Activated CD4-positive, alpha-beta memory T cell treated with anti-CD3 and anti-CD28 coated beads for 36 hours (primary cell): ENCODE measurements at places on chromosomes 2 and 18. TPM values are rescaled to one million over a fixed set of nuclear protein-coding genes. Genes with fewer than 3 reads are reported as not detected.

- DNase-seq: peak; percentile 3
These were observed 25.7 kb downstream of the HJURP start for GRCh38 chr2:233828546-233829192.

DNA sequence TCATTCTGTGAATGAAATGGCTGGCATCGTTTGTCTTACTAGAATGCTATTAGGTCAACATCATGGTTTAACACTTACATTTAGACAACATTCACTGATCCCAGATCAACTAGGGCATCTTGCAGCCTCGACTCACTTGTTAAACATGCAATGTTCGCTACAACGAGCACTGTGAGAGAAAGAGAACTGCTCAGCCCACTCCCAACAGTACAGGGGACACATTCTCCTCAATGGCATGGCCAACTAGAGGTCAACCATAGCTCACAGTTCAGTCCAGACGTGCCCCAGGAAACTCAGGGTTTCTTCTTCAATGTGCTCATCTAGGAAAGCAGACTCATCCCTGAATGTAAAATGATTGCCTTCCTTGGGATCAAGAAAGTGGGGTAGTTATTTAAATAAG is 5.9 kb downstream of the WIPF1 start:
- DNase-seq: no peak

GRCh38 chr18:36157441-36157840 is 27.7 kb downstream of the ELP2 start:
- no peak for DNase-seq

EML6 gene
- 0.50 TPM for total RNA-seq

GRCh38 chr18:34976899-34977837 is 64.0 kb upstream of the MAPRE2 start:
- DNase-seq: peak; percentile 78

GRCh38 chr2:178306352-178307073 is 112.2 kb downstream of the OSBPL6 start:
- DNase-seq: peak; percentile 46

FAM237A gene
- not detected for total RNA-seq

- DNase-seq: no peak
These were observed 16.2 kb downstream of the SALL3 start for GRCh38 chr18:78995740-78996395.

DNA sequence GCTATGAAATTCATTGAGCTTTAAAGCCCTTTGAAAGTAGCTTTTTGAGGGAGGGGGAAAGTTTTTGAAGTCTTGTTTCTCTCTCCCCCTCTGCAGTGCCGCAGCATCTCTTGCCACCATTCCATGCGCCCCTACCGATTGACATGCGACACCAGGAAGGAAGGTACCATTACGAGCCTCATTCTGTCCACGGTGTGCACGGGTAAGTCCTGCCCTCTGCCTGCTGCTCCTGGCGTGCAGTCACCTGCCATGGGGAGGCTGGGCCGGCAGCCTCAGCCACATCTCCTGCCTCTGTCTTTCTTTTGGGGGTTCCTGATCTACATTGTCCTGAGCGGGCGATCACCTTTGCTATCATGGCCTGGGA is 191.6 kb downstream of the GLI2 start:
- DNase-seq: no peak

LRRTM1 gene
- total RNA-seq: not detected

GRCh38 chr18:63882333-63883141 is 5.0 kb upstream of the SERPINB2 start:
- DNase-seq: no peak

DNA sequence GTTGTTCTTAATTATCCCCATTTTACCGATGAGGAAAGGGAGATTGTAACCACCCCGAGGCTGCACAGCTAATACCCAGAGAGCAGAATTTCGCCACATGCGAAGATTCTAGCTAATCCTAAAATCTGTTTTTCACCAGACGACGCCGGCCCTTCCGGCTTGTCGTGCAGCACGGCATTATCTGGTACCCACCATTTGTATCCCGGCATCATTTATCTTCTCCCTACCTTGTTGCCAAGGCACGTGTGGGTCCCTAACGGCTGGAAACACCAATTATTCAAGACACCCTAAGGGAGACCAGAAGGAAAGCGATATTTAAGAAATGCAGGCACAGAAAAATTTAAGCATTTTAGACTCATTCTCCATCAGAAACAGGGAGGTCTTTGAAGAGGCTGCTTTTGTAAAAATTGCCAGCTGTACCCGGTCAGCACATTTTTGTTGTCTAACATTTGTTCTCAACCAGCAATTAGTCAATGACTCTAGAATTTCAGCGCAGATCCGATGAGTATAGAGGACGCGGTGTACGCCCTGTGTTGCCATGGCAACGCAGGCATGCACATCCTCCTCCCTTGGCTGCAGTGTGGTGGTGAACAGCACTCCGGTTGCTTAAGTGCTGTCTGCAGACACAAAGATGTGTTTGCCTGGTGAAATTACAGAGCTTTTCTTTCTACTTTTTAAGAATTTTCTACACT is 111.6 kb downstream of the AGAP1 start:
- no peak for DNase-seq

- no peak for DNase-seq
These were observed 256.2 kb upstream of the SKOR2 start for GRCh38 chr18:47507651-47508050.

ETAA1 gene
- 10.8 TPM for total RNA-seq

- DNase-seq: no peak
These were observed 14.1 kb upstream of the ZSWIM2 start for GRCh38 chr2:186862869-186863709.

DNA sequence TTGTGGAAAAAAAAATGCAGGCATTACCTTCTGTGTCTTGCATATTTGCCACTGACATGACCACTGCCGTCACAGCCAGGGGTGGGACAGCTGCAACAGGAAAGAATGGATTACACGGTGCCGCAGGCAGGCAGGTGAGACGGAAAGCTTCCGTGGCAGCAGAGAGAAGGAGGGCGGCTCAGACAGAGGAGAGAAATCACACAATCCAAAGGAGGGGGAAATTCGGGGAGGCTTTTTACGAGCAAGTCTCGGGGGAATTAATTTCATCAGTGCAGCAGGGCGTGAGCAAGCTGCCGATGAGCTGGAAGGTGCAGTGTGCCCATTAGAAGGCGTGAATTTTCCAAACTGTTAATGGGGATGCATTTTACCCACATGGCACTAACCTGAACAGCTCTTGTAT is 234.8 kb upstream of the PXDN start:
- no peak for DNase-seq

- DNase-seq: no peak
These were observed 45.8 kb downstream of the ATIC start for GRCh38 chr2:215357660-215358059.

SLC39A10 gene
- total RNA-seq: 36.1 TPM

CDH2 gene
- not detected for total RNA-seq

DNA sequence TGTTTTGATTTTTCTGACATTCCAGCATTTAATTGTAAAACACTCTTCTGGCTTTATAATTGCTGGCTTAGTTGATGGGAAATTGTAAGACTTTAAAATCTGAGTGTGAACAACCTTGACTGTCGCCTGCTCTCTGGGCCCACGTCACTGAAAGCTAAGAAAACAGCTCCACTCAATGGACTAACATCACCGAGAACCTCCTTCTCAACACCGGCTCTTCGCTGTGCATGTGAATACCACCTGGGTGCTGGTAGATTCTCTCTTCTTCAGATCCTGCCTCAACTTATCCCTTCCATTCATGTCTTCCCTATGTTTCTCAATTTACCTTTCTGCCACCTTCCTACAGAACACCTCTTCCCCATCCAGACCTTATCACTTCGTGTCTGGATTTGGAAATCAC is 523.1 kb upstream of the ID2 start:
- no peak for DNase-seq

DNA sequence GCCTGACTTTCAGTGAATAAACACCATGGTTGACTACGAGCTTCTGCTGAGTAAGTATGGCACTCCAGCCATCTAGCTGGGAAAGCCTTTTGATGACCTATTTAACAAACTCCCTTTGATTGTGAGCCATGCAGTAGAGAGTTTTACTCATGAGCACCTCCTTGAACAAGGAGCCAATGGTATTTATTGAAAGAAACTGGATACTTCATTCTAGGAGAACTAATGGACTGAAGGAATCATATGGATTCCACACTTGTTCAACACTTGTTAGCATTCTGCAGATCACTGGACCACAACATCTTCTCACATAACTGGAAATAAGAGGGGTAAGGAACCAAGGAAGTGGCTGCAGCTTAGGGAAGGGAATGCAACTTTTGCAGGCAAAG is 320.9 kb upstream of the ETAA1 start:
- no peak for DNase-seq

DNA sequence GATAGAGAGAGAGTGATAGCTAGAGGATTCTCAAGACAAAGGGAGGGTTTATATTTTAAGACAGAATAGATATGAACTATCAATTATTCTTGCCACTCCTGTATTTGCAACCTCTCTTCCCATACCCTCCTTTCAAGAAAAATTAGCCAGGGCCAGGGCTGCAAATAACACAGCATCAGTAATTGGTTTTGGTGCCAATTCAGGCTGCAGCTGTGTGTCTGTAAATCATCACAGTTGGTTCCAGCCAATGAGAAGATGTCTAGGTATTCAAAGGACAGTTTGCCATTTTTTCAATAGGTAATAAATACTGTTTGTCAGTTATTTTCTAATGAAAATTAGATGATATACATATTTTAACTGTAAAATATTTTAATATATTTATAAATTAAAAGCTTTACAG is 73.5 kb downstream of the WDPCP start:
- no peak for DNase-seq

DNA sequence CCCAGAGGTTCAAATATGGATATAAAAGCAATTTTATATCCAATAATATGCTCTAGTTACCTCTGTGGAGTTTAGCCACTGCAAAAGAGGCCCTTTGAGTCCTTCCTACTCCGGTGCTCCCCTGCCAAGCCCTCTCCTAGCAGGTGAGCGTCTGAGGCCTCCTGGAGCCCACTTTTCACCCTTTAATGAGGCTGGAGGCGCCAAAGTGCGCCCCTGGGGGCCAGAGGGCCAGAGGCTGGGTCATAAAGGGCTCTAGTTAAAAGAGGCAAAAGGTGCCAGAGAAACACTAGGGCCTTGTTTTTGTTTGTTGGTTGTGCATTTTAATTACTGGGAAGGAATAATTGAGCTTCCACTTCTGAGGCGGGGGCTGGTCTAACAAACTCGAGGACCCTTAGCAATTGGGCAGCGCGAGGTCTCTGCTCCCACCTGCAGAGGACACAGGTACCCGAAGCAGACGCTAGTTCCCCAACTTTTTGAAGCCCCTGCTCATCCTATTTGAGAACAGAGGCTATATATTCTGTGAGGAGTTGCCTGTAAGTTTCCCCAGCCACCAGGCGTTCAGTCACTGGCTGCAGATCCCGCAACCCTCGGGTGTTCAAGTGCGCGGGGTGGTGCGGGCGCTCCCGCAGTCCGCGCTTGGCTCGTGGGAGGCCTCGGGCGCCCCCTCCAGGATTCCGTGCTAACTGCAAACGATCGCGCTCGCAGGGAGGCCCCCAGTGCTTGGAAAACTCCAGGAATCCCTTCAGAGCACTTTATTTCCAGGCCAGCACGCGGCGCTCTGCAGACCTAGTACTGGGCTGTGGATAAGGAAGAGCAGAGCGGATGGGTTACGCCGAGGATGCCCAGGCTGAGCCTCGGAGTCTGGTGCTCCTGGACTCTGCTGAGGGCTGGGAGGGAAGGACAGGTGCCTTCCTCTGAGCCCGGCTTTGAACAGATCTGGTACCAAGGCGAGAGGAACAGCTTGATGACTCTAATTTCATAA is 14.1 kb downstream of the MSGN1 start:
- peak; percentile 59 for DNase-seq

DNA sequence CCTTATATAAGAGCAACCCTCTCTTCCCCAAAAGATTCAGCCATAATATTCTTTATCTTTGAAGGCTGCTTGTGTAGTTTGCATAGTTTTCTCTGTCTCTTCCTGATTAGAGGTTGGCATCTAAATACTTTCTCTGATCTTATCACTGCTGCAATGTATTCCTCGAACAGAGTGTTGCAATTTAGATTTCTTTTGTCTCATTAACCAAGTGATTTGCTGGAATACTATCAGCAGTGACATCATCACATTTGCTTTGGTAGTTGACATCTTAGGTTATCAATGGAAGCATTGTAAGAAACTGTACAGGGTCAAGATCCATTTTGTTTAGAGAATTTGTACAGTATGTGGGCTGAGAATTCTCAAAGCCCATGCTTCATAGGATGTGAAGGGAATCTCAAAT is 72.0 kb upstream of the NEUROD1 start:
- DNase-seq: no peak

DNA sequence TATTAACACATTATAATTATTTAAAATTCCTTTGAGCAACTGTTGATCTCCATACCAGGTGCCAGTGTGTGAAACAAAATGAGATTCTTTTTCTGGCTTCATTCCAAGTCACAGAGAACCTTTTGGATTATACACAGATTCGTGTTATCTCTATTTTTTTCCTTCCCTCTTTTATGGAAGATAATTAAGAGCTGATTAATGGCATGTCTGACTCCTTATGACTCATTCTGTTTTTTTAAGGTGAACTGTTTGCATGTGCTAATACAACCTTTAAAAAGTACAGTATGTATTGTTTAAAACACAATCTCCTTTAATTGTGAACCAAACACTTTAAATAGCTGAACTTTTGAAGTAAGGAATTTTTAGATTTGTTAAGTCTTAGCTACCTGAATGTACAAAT is 39.3 kb downstream of the PELI1 start:
- no peak for DNase-seq

RAB31 gene
- total RNA-seq: 0.58 TPM

SULT6B1 gene
- total RNA-seq: not detected

C2orf80 gene
- total RNA-seq: not detected

DNA sequence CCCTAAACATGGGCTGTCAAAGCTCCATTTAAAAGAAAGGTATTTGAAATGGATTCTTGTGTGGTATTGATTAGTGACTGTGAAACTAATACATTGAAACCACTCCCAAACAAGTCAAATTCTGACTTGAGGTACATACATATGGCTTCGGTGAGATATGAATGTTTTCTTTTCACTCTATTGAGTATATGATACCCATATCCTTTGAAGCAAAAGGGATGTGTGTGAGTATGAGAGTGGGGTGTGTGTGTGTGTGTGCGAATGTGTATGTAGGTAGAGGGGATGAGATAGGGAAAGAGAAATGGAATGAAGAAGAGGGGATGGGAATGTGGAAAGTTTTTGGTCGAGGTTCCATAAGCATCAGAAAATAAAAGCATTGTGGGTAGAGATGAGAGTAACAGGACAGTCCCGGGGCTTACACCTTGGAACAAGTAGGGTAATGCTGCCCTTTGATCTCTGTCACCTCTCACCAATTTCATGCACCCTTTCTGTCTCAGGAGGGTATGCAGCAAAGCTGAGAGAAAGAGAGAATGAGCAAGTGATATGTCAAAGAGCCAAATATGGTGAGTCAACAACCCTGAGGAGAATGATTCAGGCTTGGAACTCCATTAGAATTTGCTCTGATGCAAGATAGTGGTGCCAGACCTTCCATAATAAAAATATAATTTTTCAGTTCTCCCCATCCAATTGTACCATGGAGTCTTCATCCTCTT is 64.0 kb upstream of the ZEB2 start:
- peak; percentile 16 for DNase-seq

GRCh38 chr18:46754188-46754587 is 2.7 kb downstream of the ST8SIA5 start:
- no peak for DNase-seq

KIAA2012 gene
- total RNA-seq: not detected

UGT1A6 gene
- not detected for total RNA-seq
